ENCODE measurements at places on chromosomes 7 and 10.

- DNase-seq: no peak
These were observed 765 bp downstream of the WBP1L start for GRCh38 chr10:102744374-102745051.

DNA sequence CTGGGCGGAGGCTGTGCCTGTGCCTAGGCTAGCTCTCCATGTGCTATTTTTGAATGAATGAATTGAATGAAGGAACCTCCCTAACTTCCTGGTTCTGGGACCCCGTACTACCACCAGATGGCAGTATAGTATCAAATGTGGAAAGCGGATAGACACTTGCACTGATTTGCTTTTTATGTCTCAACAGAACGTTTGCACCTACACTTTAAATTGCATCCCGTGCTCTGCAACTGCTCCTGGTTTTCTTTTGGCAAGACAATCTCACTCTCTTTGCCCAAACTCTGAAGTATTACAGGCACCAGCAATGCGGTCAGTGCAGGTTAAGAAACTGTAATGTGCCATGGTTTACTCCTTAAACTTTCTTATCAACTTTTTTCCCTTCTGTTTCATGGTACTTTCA lies 6.5 kb downstream of the FZD8 start:
- no peak for DNase-seq

GRCh38 chr10:727162-727790 lies 37.8 kb upstream of the DIP2C start:
- no peak for DNase-seq

GRCh38 chr7:46035166-46035565 lies 114.1 kb upstream of the IGFBP3 start:
- no peak for DNase-seq

DNA sequence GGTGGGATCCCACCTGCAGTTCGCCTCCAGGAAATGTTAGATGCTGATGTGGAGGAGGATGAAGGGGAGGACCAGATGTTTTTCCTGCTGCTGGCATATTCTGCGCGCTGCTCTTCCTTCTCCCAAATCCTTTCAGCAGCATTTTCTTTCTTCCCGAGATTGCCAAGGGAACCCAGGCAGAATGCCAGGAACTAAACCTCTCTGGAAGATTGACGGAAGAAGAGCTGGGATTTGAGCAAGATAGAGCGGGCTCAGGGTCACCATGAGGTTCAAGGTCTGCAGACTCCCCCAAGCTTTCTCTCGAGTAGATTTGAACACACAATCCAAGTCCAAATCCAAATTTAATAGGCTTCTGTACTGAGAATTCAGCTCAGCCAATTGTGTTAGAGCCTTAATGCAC lies 345.2 kb upstream of the C7orf33 start:
- DNase-seq: no peak

GRCh38 chr10:108388706-108389105 lies 1224.2 kb upstream of the SORCS1 start:
- DNase-seq: no peak

GRCh38 chr7:77799078-77799964 lies 748 bp downstream of the PHTF2 start:
- DNase-seq: peak; percentile 7

DNA sequence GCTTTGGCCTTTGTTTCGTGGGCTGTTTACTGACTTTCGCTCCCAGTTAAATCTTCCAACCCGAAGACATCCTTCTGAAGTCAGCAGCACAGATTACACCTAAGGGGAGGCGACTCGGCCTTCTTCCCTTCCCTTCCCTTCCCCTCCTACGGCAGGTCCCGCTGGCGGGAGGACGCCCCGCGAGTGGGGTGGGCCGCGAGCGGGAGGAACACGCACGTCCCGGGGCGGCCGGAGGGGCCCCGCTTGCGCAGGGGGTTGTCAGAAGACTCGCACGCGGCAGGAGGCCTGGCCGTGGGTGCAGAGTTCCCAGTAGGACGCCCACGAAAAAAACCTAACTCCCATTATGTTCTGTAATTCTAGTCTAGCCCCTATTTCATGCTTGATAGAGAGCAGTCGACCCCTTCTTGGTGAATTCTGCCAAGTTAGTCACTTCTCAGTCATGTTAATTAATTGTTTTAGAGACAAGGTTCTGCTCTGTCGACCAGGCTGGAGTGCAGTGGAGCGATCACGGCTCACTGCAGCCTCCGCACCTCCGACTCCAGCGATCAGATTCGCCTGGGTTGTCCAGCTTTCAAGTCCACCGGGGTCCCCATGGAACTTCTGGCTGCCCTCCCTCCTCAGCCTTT lies 19.2 kb upstream of the ZNF32 start:
- DNase-seq: no peak

DNA sequence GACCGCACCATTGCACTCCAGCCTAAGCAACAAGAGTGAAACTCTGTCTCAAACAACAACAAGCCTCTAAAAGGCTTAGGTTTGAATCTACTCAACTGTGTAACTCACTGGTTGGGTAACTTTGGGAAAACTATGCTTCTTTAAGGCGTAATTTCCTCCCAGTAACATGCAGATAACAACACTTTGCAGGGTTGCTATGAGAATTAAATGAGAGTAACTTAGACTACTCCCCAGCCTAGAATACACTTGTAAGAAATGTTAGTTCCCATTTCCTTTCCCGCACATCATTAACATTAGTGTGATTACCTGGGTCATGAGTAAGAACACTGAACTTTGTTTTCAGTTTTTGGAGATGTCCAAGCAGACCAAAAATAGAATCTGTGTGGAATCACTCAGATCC lies 5.4 kb upstream of the MYPN start:
- no peak for DNase-seq

GRCh38 chr7:102439963-102440795 lies 6.8 kb downstream of the ORAI2 start:
- DNase-seq: no peak

DNA sequence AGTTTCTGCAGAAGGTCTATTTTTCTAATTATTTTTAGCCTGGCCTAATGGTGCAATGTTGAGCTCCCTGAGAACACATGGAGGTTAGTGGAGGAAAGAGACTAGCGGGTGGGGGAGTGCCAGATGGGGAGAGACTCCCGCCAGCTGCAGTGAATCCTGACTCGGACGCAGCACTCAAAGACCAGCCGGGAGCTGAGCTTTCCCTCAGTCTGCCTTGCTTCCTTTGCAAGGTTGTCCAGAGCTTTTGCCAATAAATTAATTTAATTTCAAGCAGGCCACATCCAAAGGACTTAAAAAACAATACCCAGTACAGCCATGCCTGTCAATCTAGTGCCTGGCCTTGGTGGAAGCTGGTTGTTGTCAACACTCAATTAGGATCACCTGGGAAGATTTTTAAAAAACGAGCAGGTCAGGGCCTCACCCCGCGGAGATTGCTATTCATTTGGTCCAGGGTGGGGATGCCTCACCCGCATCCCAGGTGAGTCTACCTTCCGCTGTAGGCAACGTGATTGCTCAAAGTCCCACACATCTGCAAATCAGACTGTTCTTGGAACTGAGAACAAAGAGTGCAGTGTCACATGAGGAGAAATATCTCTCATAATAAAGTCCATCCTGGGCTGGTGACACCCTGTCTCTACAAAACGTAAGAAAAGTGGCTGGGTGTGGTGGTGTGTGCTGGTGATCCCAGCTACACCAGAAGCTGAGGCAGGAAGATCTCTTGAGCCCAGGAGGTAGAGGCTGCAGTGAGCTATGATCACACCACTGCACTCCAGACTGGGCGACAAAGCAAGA lies 4.0 kb downstream of the CLRN3 start:
- no peak for DNase-seq

GRCh38 chr7:129635300-129636029 lies 23.9 kb downstream of the NRF1 start:
- peak; percentile 28 for DNase-seq

GRCh38 chr7:2821161-2821841 lies 22.8 kb downstream of the GNA12 start:
- no peak for DNase-seq

DNA sequence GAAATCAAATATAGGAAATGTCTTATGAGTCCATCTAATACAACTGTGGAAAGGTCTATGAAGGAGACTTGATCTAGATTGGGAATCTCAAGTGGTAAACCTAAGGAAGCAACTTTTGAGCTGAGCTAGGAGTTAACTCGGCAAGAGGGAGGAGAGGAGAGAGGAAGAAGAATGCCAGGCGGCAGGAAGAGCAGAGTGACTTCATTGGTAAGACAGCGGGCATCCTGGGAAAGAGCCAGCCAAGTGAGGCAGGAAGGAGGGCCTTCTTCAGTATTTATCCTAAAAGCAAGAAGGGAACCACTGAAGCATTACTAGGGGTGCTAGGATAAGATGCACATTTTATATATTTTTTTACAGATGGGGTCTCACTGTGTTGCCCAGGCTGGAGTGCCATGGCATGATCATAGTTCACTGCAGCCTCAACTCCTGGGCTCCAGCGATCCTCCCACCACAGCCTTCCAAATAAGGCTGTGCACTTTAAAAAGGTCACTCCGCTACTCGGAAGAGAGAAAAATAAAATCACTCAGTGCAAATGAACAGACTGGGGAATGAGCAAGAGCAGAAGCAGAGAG lies 2.0 kb downstream of the BCL7B start:
- no peak for DNase-seq

DNA sequence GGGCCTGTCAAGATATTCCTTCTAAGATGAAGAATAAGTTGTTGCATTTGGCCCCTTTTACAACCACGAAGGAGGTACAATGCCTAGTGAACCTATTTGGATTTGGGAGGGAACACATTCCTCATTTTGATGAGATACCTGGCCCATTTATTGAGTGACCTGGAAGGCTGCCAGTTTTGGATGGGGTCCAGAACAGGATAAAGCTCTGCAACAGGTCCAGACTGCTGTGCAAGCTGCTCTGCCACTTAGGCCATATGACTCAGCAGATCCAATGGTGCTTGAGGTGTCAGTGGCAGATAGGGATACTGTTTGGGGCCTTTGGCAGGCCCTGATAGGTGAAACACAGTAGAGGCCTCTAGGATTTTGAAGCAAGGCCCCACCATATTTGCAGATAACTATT lies 704.6 kb downstream of the CCSER2 start:
- DNase-seq: no peak

GRCh38 chr10:86585037-86585929 lies 63.7 kb upstream of the WAPL start:
- DNase-seq: peak; percentile 45

GRCh38 chr7:93981480-93981874 lies 22.7 kb downstream of the BET1 start:
- no peak for DNase-seq

DNA sequence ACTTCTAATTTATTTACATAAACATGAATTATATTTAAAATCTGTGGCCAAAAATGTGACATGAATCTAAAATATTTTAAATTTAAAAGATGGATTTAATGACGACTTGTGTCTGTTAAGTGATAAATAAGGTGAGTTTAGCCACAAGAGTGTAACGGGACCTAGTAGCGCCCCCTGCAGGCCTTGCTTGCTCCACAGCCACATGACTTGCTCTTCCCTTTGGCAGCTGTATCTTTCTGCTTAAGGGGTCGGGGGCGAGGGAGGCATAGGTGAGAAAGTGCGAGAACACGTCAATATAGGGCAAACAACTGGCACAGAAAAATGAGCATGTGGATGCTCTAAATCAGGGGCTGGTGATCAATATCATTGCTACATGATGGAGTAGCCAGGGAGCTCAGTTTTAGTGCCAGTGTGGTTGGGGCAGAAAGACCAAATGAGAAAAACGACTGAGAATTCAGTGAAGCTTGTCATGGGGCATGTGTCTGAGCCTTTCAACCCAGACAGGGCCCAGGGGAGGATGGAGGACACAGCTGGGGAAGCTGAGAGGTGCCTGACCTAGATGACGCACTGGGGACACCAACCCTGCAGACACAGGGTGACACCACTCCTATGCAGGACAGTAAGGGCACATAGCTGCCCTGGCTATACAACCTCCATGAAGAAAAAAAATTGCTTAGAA lies 49.8 kb downstream of the PAXIP1 start:
- DNase-seq: peak; percentile 33

DNA sequence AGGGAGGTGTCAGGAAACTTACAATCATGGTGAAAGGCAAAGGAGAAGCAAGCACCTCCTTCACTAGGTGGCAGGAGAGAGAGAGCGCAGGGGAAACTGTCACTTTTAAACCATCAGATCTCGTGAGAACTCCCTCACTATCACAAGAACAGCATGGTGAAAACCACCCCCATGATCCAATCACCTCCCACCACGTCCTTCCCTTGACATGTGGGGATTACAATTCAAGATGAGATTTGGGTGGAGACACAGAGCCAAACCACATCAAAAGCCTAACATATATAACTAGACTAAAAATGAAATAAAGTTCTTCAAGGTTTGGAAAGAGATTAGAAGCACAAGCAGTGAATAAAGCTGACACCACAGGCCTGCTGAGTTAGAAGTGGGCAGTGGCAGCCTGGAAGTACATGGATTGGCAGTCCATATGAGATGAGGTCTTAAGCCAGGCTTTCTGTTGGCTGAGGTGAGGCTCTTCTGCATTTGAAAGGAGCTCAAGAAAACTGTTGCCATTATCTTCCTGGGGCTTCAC lies 96.4 kb upstream of the MDFIC start:
- no peak for DNase-seq

- no peak for DNase-seq
These were observed 188.7 kb upstream of the MBL2 start for GRCh38 chr10:52961323-52961722.

GRCh38 chr7:129431911-129432643 lies 2.2 kb upstream of the STRIP2 start:
- no peak for DNase-seq

GRCh38 chr10:86294346-86295265 lies 72.0 kb downstream of the GRID1 start:
- DNase-seq: no peak

DNA sequence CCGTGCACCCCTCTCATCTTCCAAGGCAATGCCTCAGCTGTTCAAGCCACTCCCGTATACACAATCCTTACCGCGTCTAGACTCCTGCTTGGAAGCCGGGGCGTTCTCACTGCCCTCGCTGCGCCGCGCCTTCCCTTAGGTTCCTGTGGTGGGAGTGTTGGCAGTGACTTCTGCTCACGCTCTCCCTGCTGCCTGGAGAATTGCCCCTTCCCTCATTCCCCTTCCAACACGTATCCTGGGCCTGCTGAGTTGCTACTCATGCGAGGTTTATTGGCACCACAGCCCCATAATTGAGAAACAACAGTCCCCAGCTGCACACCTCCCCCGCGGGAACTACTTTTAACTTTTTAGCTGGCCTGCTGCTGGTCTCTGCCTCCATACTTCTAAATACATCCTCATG lies 31.9 kb downstream of the RBM17 start:
- DNase-seq: no peak

- DNase-seq: no peak
These were observed 246.4 kb upstream of the GRB10 start for GRCh38 chr7:51029131-51029530.

DNA sequence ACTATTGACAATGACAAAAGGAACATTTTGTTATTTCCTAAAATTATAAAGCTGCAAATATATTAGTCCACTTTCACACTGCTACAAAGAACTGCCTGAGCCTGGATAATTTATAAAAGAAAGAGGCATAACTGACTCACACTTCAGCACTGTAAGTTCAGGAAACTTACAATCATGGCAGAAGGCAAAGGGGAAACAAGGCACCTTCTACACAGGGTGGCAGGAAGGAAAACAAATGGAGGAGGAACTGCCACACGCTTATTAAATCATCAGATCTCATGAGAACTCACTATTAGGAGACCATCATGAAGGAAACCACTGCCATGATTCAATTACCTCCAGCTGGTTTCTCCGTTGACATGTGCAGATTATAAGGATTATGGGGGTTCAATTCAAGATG lies 203.1 kb downstream of the TPK1 start:
- DNase-seq: no peak

- DNase-seq: no peak
These were observed 558.9 kb downstream of the SH2D4B start for GRCh38 chr10:81096558-81096957.

Data from activated CD8-positive, alpha-beta memory T cell treated with anti-CD3 and anti-CD28 coated beads for 4 hours (primary cell).